ENCODE measurements at places on chromosomes 6 and 20.
A peak's percentile ranks its signal among the peaks of the same experiment; 100 is the strongest.

GRCh38 chr6:25485821-25486534 is 166.0 kb upstream of the SCGN start:
- DNase-seq: no peak

DNA sequence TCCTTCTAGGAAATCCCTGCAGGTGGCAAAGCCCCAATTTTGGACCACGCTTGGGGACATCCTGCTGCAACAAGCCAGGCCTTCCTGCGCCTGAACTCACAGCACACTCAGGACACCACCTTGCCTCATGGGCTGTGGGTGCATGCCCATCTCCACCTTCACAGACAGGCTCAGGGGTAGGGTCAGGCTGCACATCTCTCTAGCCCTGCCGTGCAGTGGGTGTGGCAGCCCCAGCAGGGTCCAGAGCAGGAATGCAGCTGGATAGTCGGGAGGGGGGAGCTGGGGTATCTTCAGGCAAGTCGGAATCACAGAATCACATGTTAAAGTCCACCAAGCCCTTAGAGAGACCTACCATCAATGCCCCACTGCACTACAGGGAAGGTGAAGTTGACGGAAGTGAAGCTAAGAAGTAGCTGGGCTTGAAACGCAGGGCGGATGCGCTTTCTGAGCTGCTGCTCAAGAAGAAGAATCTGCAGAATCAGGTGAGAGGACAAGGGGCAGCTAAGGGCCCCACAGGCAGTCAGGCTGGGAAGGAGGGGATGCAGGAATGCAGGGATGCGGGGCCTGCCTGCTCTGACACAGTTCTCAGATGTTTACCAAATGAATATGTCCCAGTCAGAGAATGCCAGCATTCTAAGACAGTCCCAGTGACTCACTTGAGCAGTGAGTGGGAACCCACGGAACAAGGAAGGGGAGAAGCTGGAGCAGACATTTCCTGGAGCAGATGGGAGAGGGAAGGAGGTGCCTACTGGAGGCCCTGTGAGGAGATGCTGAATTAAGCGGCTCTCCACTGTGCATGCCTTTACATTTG is 11.3 kb downstream of the SERPINB6 start:
- DNase-seq: peak; percentile 40

DNA sequence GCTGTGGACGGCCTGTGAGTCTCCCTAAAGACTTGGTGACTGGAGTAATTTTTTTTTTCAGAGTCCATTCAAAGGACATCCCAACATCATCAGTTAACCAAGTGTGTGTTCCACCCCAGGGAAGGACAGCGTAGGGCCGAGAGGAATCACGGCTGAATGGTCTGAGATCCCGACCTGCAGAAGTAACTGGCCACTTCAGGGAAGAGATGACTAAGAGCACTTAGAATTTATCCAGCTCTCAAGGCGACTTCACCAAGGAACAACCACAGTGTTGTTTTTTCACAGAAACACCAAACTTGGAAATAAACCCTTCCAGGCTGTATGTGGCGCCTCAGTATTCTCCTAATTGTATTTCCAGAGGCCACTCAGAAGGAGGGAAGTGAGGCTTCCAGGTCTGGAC is 231.6 kb downstream of the FNDC1 start:
- DNase-seq: no peak

DNA sequence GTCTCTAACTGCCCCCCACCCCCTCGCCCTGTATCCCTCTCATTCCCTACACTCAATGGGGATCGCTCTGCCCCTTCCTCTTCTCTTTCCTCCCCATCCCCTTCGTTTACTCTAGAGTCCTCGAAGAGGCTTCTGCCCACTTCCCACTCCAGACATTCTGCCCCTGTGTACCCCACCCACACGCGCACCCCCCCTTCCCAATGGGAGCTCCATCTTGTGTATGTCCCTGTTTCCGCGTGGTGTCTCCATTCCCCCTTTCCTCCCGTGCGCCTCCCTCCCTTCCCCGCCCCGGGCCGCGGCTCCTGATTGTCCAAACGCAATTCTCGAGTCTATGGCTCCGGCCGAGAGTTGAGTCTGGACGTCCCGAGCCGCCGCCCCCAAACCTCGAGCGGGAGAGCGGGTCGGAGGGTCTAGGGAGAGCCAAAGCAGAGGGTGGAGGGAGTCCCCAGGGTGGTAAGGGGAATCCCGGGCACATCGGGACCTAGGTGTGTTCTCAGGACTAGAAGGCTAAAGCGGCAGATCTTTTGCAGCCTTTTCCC is 679 bp upstream of the RING1 start:
- no peak for DNase-seq

DNA sequence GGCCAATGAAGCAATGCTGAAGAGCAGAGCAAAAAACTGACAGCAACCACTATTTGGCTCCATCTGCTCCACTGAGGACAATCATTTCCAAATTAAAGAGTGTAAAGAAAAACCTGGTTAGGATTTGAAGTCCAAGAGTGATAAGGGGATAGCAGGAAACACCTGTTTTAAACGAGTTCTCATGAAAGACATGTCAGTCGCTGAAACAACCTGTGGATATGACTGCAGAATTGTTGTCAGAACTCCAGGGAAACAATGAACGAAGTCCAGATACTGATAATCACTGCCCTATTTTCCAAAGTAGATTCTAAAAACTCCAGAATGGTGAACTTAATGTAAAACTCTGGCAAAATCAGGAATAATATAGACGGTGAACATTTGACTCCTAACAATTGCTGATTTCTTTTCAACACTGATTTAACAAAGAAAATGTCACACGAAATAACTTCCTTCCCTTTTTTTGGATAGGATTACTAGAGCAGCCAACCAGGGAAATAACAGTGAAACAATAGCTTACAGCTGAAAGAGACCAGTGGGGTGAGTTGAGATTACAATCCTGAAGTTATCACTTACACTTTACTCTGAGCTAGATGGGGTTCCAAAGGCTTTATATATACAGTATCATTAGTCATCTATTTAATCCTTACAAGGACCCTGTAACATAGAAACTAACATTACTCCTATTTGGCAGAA is 83.7 kb downstream of the ELOVL5 start:
- DNase-seq: no peak

DNA sequence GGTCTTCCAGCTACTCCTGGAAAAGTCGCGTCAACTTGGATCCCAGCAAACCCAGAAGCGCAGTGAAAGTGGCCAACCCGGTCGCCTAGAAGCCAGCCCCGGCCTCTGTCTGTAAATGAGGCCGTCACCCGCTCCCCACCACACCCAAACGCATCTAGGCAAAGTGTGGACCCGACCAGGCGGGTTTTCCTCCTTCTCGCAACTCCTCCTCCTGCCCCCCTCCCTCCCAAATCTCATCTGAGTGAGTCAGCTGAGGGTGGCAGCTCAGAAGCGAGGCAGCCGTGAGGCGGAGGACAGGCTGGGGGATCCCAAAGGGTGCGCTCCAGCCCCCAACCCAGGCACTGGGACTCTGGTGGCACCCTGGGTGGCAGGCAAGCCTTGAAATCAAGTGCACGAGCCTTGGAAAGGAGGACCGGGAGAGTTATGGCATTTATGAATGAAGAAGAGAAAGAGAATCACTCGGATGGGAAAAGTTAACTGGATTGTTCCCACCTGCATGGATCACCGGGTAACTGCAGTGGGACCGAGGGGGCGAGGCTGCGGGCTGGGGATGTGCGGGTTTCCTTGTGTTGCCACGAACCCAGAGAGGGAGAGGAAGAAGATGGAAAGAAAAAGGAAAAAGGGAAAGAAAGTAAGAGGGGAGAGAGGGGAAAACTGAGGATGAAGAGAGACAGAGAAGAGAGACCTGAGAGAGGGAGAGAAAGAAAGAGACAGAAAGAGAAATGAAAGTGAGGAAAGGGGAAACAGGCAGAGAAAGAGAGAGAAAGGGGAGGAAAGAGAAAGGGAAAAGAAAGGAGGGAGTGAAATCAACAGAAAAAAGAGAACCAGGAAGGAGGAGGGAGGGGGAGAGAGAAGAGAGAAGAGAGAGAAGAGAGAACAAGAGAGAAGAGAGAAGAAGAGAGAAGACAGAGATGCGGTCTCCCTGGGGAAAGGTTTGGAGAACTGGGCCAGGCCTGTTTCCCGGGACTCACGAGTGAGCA is at the start of gene APCDD1L:
Gene APCDD1L (minus strand): TSS at position 167 of the 980 bp plus-strand sequence. CDS start 692 bp downstream, outside the sequence.
- DNase-seq: peak; percentile 43

DNA sequence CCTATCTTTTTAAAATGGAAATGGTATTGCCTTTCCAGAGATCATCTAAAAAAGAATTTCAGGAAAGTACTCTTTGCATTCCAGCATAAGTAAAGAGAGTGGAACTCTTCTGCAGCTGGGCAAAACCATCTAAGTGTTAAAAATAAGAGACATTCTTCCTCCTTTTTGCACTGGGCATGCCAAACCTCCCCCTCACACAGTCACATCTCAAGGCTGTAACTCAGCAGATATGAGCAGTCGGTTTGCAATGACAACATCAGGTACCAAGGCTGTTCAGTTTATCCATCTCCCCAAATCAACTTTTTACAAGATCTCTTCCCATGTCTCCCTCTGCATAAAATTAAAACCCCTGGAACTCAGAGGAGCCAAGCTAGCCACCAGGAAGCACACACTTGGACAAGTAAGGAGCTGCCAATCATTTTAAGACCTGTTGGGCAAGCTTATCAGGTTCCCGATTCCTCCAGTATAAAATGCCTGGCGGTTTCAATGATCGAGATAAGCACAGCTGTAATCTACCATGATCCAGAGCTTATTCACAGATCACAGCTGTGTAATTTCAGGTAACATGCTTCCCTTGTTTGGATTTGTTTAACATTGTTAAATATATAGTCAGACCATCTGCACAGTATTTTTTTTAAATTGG is 23.2 kb downstream of the ID4 start:
- peak; percentile 7 for DNase-seq

DNA sequence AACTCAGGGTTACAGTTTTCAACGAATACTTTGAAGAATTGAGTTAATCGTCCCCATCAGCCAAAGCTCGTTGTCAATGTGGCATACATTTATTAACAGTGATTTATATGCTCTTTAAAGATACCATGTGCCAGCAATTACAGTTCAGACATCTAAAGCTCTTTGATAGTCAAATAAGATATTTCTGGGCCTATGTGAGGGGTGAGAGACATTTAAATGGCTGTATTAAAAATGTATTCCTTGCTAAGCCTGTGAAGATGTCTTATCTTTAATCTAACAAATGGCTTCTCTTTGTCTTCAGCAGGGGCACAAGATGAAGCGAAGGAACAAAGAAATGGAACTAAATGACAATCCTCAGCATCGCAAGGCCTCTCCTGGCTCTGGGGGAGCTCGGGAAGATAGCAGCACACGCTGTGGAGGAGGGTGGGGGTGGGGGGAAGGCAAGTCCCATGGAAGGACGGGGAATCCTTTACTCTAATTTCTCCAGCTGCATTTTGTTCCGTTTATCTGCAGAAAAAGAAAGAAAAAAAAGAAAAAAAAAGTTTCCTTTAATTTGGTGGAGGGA is 523.6 kb downstream of the KIF16B start:
- DNase-seq: peak; percentile 15

GRCh38 chr20:58884966-58885365 is 32.5 kb downstream of the GNAS start:
- DNase-seq: no peak

GRCh38 chr20:54044156-54044555 is 26.2 kb downstream of the BCAS1 start:
- DNase-seq: no peak

DNA sequence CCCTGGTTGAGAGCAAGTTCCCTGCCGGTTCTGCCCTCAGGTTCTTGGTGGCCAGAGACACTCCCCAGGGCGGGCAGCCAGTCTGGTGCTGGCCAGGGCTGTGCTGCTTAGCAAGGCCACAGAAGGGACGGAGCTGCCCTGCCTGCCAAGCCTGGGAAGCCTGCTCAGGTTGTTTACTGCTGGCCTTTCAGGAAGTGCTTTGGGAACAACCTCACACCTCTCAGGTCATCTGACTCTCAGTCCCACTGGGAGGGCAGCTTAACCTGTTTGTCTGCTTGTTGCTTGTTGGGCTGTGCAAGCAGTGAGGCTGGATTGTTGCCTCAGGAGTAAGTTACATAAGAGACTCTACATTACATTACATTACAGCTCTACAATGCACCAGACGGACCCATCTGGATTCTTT is 75.8 kb upstream of the AFDN start:
- DNase-seq: peak; percentile 89

- DNase-seq: no peak
These were observed 9.7 kb downstream of the MSH5 start for GRCh38 chr6:31749301-31750036.

DNA sequence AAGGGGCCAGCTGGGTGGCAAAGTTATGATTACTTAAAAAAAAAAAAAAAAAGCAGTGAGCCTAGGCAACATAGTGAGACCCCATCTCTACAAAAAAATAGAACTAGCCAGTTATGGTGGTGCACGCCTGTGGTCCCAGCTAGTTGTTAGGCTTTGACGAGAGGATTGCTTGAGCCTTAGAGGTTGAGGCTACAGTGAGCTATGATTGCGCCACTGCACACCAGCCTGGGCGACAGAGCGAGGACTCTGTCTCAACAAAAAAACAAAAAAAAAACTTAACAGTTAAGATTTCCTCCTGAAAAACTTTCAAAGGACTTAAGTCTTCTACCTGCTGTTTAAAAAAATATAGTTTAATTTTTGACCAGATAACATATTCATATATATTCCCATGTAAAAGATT is 2.4 kb downstream of the GTSF1L start:
- no peak for DNase-seq

DNA sequence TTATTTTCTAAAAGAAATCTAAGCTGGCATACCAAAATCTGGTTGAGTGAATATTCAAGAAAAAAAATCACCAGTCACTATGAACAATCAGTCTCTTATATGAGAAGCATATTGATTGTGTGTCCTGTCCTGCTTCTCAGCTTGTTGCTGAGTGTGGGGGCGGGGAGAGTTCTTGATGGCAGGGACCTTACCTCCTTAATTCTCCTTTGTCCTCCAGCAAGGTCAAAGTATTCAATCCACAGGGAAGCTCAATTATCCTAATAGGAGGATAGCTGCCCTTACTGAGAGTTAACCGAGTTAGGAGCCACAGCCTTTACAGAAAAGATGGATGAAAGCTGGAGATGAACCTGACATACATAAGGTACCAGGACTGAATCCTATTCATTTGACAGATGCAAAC is 154.0 kb downstream of the LY86 start:
- DNase-seq: no peak

DNA sequence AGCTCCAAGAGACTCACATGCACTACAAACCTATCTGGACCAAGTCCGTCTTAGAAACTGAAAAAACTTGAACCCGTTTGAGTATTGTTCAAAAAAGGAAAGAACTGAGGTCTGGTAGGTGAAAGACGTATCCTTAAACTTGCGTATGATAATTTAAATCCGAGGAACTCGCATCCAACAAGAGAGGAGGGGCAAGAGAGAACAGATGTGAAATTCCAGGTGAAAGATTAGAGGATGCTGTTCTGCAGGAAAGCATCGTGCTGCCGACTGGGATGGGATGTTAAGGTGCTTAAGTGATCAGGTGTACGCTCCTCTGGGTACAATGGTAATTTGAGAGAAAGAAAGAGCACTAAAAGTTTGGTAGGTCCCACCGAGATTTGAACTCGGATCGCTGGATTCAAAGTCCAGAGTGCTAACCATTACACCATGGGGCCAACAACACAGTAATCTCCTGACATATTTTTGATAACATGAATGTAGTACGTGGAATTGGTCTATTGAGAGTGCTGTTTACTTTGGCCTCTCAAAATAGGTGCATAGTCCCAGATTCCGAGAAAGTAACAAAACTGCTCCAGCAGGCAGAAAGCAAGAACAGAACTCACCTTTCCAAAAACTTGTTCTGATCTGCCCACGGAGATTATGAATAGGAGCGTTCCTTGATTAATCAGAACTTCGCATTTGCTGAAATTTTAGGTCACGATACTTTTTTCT is 53.5 kb upstream of the BTN3A2 start:
- DNase-seq: no peak
